WTC11 (cell line): ENCODE measurements at places on chromosomes 4 and X.

DNA sequence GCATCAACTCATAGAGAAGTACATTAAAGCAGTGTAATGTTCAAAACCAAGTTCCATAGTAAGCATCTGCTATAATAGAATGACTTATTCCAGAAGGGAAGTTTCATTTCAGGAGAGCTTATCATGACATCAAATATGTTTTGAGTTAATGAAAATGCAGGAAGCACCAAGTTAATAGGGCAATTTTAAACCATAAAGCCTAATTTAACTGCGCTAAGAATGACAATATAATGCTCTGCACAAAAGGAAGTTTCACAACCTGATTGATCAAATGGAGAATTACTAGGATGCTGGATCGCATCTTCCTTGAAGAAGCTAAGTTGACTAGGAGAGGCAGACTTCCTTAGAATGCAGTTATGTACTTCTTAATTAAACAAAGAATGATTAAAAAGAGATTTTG lies 416.9 kb upstream of the MAGEB2 start:
- no peak for DNase-seq

GRCh38 chr4:71257761-71258160 lies 81.1 kb upstream of the SLC4A4 start:
- DNase-seq, result no peak

DNA sequence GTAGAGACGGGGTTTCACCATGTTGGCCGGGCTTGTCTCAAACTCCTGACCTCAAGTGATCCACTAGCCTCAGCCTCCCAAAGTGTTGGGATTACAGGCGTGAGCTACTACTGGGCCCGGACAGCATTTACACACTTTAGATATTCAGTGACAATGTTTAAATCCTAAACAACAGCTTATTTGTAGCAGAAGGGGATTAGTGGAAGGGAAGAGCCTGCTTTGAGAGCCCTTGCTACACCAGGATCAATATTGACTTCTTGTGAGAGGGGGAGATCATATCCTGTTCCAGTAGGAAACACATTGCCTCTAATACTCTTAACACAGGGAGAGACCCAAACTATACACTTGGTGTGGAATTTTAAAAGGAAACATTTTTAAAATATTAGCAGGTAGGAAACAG lies 7.1 kb downstream of the MGST2 start:
- DNase-seq, result no peak

GRCh38 chrX:23981711-23982110 lies 45.3 kb downstream of the KLHL15 start:
- no peak for DNase-seq

DNA sequence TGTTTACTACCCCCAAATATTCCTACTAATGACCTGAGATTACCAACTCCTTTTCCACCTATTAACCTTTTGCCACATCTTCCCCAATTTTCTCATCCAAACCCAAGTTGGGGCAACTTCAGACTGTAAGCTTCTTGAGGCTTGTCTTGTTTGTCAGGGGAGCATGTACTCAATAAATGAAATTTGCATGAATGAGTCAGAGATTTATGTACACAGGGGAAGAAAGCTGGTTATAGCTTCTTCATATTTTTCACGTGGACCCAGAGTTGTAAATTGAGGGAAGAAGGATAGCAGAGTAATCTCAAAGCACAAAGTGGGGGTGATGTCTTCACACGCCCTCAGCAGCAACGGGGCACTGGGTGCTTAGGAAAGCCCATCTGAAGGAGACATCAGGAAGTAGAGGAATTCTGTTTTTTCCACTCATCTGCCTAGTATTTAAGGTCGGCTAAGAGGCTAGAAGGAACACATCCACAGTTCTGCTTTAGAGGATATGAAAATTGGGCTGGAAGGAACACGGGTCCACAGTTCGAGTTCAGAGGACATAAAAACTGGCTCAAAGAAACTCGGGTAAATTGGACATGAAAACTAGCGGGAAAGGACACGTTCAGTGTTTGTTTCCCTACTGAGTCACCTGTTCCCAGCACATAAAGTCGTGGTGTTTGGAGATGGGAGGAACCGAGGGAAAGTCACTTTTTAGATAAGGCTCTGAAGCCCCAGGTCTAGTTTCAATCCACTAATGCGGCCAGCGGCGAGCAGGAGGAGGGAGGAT lies 696 bp upstream of the CA5B start:
- no peak for DNase-seq

DNA sequence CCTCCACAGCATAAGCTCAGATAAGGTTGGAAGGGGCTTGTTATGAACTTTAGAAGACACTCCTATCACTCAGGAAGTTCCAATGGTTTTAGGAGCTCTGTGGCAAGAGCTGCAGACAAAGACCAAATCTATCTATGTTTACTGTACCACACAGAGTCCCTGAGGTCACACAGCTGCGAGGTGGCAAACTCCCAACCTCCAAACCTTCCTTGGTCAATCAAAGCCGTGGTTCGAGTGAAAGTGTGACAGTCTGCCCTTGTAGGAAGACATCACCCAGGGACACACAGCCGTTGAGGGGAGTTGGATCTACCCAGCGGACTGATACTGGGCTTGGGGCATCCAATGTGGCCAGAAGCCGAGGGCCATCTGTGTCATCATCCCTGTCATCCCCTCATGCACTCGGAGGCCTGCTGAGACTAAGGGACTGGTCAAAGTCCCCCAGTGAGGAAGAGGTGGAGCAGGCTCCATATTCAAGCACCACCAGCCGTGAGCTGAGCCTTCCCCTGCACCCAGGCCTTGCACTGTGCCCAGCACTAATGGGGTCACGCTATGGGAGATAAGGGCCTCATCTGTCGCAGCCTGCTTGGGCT lies 26.8 kb downstream of the MAN2B2 start:
- DNase-seq, result no peak

DNA sequence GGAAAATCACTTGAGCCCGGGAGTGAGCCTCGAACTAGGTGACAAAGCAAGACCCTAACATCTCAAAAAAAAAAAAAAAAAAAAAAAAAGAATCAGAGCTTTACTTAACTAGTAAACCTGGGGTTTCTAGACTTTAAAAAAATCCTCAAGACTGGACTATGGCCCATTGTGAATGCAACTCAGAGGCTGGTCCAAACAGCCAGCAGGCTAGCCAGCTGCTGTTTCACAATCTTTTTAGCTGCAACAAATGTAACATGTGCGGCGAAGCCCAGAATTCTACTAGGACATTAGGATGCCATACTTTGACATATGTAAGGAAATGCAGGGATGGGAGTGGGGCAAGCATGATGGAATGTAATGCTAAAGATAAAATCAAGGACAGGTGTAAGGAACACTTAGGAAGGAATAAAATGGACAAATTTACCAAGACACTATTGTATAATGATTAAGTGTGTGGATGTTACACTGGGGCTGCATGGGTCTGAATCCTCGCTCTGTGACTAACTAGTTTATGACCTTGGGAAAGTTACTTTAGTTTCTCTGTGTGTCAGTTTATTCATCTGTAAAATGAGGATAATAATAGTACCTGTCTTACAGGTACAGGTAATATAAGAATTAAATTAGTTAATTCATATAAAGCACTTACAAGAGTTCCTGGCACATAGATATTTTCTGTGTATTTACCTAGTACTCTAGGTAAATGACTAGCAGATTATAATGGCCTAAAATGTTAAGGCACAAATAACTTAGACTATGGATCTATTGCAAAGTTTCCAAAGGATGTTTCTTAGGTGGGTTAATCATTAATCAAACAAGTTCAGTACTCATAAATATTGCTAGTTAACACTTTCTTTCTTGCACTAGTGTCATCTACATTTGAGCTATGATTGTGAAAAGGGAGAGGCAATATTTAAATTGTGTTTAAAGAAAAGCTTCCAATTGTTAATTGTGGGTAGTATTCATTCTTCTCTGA lies 49.5 kb downstream of the HELQ start:
- DNase-seq, result no peak

DNA sequence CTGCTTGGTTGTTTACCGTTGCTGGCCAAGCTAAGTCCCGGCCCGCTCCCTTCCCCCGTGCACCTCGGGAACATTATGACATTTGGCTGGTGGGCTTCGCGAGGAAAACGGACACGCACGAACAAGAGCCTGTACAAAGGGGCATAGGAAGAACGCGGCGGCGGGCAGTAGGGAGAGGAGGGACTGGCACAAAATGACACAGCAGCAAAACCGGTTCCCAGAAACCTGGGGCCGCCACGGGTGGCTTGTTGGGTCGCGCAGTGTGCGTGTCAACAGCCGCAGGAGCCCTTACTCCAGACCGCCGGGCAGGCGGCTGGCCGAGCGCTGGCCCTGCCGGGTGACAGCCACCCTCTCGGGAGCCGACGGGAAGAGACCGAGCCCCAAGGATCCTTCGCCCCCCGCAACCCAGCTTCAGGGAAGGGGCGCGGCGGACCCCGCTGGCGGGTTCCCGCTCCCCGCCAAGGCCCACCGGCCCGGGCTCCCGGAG lies 1.6 kb upstream of the LIN54 start:
- DNase-seq, result peak; percentile 33

DNA sequence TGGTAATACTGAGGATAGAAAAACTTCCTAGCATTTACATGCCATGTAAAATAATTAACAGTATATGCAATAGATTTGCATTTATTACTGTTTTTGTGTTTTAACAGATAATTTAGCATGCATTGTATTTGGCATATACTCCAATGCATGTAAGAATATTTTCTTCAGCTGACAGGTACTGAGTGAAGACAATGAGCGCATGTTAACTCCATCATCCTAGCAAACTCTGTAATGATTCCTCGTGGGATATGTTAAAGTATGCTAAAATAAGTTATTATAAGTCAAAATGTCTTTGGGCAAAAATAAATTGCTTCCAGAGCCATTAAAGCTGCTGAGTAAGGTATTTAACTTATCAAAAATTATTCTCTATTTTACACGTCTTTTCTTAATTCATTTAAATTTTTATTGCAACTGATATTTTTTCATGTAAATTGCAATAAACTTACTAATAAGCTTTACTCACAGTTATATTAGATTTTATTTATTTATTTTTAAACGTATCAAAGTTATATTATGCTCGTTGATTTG lies 616.4 kb upstream of the NDST4 start:
- no peak for DNase-seq

DNA sequence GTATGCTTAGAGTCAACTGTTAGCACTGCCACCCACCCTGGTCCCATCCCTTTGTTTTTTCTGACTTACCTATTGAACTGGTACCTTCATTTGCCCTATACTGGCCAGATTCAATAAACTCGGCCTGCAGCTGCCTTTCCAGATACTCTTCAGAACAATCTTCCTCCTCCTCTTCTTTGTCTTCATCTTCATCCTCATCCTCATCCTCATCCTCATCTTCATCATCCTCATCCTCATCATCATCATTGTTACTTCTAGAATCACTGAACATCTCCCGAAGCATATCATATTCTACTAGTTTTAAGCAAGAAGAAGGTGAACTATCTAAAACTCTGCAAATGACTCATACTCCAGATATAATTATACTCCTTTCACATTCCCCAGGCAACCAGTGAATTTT lies 14.9 kb downstream of the TAF7L start:
- no peak for DNase-seq

GRCh38 chr4:132614682-132615081 lies 534.4 kb upstream of the PCDH10 start:
- DNase-seq, result no peak

GRCh38 chrX:111881715-111882114 lies 5.7 kb downstream of the TRPC5OS start:
- no peak for DNase-seq

- DNase-seq, result no peak
Measured at GRCh38 chr4:915041-915474, 17.1 kb downstream of the GAK start.

DNA sequence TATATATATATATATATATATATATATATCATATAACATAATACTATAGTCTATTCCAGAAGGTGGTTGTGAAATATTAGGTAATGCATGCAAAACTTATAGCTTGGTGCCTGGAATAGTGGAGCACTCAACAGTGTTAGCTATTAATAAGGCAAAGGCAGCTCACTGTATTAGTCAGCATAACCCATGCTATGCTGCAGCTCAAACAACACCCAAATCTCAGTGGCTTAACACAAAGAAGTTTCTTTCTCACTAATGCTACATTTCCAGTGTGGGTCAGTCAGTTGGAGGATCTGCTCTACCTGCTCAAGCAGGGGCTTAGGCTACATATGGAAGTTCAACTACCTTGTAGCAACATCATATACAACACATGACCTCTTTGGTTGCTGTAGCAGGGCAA lies 5.2 kb upstream of the RPGR start:
- no peak for DNase-seq

DNA sequence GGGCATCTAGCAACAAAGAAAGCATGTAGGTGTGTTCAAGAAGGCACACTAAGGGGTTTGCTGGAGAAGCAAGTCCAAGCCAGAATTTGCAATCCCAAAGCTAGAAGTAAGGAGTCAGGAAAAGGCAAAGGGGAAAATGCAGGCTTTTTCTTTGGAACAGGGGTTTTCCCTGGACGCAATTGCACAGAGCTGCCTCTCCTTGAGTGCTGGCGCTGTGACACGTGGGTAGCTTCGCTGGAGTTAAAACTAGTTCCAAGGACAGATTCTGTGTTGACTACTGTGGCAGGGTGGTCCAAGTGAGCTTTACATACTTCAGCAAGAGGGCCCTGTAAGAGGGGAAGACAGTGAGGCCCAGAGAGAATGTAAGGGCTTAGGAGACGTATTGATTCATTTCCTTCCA lies 277.1 kb downstream of the ADGRA3 start:
- peak; percentile 38 for DNase-seq

- no peak for DNase-seq
Measured at GRCh38 chr4:118086344-118086743, 52.1 kb downstream of the NDST3 start.

DNA sequence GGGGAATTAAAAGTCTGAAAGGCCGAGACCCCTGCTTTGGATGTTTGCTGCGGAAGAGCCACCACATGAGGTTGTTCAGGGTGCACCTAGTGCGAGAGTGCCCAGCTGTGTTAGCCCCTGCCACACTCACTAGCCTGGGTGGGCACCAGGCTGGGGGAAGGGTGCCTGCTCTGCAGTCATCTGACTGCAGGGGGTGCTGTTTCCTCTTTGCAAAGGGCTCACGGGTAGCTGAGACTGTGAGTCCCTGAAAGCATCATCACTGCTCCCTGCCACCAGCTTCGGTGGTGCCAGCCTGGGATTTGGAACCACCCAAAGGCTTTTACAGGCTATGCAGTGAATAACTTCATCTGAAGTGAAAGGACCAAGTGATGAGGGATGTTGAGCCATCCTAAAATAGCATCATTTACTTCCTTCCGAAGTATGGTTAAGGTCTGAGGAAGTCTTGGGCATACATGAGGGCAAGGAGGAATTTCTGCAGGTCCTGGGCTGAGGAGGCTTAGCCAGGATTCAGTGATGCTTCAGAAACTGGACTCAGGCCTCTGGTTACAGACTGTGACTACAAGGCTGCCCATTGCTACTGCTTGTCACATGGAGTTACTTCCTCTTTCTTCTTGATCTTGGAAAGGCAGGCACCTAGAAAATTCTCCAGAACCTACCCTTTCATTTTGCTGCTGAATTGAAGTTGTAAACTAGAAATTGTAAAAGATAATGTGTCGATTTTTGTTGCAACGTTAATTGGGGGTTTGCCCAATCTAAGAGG lies 293.2 kb upstream of the PRPS2 start:
- peak; percentile 60 for DNase-seq
